AG10803 (cell line): ENCODE measurements at places on chromosomes 4 and X.
A peak's percentile ranks its signal among the peaks of the same experiment; 100 is the strongest.

GRCh38 chr4:2009651-2010233 lies 968 bp upstream of the NELFA start:
- peak; percentile 58 for DNase-seq

DNA sequence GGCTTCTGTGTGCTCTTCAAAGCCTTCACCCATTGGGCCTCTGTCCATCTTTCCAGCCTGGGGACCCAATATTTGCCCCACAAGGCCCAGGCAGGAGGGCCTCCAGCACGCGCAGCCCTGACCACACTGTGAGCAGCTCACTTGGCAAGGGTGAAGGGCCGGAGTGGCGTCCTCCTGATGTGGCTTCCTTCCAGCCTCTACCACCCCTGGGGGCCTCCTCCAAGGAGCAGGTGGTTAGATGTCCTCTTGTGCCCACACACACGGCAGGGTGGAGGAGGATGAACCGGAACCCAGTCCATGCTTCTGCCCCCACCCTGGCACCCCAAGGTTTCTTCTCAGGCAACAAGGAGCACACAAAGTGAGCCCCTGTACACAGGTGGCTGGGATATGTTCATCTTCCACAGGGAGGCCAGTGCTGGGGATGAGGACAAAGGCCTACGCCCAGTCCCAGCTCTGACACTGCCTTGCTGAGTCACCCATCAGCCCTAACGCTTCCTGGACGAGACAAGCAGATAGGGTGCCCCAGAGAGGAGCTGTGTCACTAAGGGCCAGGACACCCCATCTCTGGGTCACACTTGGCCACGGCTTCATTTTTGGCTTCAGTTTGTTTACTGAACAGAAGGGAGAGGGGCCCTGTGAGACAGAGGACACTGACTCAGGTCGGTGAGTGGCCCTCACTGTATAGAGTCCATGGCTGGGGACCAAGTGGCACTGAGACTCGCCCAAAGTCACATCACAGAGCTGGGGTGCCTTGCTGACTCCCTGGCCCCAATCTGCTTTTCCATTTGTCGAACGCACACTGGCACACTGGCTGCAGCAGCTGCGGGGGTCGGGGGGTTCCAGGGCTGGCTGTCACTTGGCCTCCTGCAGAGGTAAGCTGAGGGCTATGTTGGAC lies 1.9 kb downstream of the UBL4A start:
- no peak for DNase-seq

GRCh38 chrX:81195259-81195658 lies 6.5 kb downstream of the HMGN5 start:
- DNase-seq: no peak

DNA sequence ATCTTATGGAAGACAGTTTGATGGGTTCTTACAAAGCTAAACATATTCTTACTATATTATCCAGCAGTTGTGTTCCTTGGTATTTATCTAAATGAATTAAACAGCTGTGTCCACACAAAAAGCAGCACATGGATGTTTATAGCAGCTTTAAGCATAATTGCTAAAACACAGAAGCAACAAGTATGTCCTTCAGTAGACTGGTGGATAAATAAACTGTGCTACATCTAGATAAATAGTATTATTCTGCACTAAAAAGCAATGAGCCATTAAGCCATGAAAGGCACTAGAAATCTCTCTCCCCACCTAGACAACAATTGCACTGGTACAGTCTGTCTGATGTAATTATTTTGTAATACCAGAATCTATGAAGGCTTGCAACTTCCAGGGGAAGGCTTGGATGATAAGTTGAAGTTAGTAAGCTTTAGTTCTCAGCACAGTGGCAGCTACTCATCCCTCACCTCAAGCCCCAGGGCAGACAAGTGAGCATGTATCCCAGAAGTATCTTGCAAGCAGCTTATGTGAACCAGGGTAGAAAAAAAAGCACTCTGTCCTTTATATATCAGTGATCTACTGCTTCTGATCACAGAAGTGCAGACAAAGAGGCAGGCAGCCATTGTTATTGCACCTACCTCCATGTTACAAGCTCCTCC lies 36.9 kb downstream of the WDR17 start:
- DNase-seq: no peak

DNA sequence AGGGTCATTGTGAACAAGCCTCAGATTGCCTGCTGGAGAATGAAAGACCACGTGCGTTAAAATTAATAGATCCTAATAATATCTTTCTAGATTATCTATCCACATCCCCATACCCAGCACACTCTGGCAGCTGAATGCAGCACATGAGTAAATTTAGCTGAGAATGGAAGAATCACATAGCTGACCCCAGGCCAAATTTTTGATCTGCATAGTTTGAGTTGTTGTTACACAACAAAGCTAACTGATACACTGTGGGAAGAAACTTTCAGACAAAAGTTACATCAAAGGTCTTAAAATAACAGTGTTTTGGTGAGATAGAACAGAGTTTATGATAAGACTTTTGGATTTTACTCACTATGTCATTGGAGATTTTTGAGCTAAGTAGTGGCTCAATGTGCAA lies 72.4 kb upstream of the ANXA10 start:
- no peak for DNase-seq

DNA sequence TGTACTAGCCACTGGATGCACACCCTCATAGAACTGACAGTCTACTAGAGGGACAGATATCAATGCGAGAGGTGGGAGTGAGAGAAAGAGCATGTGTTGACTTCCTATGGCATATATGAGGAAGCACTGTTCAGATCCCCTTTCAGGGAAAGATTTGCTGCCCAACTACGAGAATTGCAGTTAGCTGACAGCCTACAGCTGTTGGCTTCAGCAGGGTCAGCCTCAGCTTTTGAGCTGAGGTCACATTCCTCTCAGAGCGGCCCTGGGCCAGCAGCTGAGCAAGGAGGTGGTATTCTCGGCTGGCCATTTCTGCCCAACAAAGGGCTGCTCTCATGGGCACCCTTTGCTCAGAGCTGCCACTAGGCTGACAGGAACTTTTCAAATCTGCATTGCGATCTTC lies 580.2 kb downstream of the MID1IP1 start:
- DNase-seq: no peak

DNA sequence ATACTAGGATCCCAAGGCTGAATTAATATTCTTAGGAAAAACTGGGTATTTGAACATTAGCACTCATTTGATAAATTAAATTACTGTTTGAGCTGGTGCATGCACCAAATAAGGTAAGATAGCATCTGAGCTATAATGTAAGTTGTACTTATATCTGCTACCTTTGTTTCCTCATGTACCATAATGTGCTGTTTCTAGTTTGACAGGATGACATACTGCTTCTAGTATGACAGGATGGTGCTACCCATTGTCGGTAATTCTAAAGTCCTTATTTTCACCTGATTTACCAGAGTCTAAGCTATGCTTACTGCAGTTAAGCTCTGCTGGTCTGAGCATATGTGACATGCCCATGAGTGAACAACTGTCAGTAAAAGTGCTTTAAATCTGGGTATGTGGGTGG lies 1017.5 kb upstream of the IGFBP7 start:
- no peak for DNase-seq

DNA sequence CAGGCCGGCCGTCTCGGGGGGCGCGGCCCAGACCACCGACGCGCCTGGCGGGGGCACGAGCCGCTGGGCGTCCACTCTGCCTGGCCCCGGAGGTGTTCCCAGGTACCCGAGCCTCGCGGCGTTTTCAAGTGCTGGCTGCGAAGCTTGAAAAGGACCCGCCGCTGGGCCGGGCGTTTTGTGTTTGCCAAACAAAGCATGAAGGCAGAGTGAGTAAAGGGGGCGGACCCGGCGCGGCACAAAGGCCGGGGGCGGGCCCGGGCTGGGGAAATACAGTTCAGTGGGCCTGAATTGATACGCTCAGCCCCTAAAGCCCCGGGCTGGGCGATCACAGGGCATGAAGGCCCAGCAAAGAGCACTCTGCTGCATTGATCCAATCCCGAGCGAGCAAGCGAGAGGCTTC lies 65.4 kb downstream of the SOX3 start:
- DNase-seq: no peak

DNA sequence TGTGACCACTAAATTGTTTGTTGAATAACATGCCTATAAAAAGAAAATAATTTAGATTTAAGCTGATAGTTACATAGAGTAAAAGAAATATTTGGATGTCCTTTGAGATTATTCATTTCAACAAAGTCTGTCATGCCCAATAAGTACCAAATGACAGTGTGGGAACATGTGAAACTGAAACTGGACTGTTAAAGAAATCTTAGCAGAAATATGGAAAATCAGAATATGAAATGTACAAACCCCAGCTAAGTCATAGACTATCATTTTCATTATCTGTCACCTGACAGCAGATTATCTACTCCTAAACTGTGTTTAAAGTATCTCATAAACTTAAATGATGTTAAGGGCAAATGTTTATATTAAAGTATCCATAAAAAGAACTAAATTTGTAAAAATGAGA lies 437.8 kb upstream of the FAM241A start:
- DNase-seq: no peak

DNA sequence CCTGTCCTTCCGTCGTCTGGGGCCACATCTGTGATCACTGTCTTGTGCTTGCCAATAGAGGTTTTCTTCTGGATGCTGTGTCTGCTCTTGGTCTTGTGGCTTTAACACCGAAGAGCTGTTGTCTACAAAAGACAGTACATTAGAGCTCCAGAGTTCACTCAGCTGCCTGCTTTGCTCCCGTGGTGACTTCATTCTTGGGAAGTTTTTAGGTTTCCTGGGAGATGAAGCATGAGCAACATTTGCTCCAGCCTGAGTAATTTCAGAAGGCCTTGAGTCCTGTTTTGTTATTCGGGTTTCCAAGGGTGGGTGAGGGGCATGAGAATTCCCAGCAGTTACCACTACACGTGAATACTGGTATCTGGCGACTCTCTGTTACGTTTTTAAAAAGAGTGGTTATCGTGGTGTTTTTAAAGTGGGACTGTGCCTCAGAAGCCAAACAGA lies 189.2 kb downstream of the SHROOM3 start:
- peak; percentile 98 for DNase-seq

GRCh38 chrX:16587836-16588235 lies 62.1 kb upstream of the S100G start:
- peak; percentile 36 for DNase-seq

- DNase-seq: no peak
Observed at GRCh38 chr4:18314731-18315130, 293.2 kb upstream of the LCORL start.

DNA sequence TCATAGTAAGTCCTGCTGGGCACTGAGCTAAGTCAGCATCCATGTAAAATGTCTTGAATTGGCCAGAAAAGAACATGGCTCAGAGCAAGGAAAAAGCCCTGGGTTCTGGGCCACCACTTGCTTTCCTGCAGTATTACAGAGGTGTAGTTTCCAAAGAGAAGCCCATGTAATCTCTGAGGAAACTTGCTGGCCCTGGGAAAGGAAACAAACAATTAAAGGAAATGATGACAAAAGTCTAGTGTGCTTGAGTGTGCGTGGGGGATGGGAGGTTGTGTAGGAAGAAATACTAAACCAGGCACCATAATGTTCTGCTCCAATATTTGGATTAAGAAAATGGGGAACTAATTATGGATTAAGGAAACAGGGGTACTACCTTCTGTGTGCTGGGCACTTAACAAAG lies 39.5 kb upstream of the SMIM10L2A start:
- DNase-seq: no peak

GRCh38 chr4:205097-205756 lies 80.9 kb downstream of the ZNF718 start:
- no peak for DNase-seq

DNA sequence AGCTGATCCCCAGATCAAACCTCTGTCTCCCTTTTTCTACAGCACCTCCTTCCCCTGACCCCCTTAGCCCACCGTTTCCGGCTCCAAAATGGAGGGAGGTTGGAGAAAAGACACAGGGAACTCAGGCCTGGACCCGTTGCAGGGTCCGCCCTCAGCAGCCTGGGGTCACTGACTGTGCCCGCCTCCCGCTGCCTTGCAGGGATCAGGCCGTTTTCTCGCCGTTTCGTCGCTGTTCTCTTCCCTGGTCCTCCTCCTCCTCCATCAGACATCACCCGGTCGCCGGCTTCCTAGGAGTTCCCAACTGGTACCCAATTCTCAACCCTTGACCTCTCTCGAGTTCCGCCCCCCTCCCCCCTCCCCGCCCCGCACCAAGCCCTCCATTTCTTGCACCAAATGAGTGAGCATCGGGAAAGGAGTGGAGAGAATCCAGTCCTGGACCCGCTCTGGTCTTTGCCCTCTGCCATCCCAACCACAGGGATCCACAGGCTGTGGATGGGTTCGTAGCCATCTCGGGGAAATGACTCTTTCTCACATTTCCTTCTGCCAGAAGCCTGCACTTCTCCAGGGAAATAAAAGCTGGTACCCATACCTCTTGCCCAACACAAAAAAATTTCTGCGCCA lies 493 bp downstream of the TCEAL5 start:
- DNase-seq: no peak

- peak; percentile 30 for DNase-seq
Observed at GRCh38 chr4:67593741-67594175, 35.2 kb downstream of the STAP1 start.

DNA sequence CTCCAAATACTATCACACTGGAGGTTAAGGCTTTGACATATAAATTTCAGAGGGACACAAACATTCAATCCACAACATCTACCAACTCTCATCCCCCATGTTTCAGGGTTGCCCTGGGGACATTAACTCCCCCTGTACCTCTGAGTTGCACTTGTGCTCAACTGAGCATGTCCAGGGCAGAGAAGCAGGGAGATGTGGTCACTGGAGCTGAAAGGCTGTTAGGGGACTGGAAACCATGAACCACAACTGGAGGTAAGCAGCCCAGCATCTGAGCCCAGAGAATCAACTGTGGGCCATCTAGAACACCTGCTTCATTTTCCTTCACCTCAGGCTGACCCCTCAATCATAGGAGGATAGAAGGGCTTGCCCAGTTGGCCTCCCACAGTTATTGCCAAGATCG lies 641.1 kb downstream of the MID1IP1 start:
- no peak for DNase-seq

- DNase-seq: peak; percentile 48
Observed at GRCh38 chr4:25811374-25811690, 51.5 kb downstream of the SEL1L3 start.

GRCh38 chr4:52164116-52164515 lies 113.0 kb downstream of the SPATA18 start:
- no peak for DNase-seq
